HT1080 (cell line): ENCODE measurements at places on chromosomes 6 and 20. TPM values are rescaled to one million over a fixed set of nuclear protein-coding genes. Genes with fewer than 3 reads are reported as not detected.
A peak's percentile ranks its signal among the peaks of the same experiment; 100 is the strongest.

- no peak for DNase-seq
These were observed 155.3 kb upstream of the RREB1 start for GRCh38 chr6:6952484-6952883.

GRCh38 chr6:107321793-107322192, 137.6 kb downstream of the PDSS2 start:
- no peak for DNase-seq

The KIF13A gene
- 23.8 and 26.1 TPM in 2 replicates for total RNA-seq

GRCh38 chr6:164150232-164150631, 735.7 kb downstream of the QKI start:
- DNase-seq = no peak

The ADGRF4 gene
- total RNA-seq = 0.97 and 1.8 TPM in 2 replicates

GRCh38 chr6:154579485-154579884, 69.0 kb upstream of the CNKSR3 start:
- DNase-seq = no peak

The GPX5 gene
- not detected in 2 replicates for total RNA-seq

- no peak for DNase-seq
These were observed 32.3 kb upstream of the CITED2 start for GRCh38 chr6:139406577-139407343.

The SLC17A9 gene
- not detected in 2 replicates for total RNA-seq

- DNase-seq = peak; percentile 20
These were observed 40.7 kb upstream of the TBX18 start for GRCh38 chr6:84805145-84805544.

GRCh38 chr20:51404297-51405060, 138.0 kb downstream of the NFATC2 start:
- DNase-seq = peak; percentile 91

The SKIC2 gene
- total RNA-seq = 31.4 and 39.0 TPM in 2 replicates

DNA sequence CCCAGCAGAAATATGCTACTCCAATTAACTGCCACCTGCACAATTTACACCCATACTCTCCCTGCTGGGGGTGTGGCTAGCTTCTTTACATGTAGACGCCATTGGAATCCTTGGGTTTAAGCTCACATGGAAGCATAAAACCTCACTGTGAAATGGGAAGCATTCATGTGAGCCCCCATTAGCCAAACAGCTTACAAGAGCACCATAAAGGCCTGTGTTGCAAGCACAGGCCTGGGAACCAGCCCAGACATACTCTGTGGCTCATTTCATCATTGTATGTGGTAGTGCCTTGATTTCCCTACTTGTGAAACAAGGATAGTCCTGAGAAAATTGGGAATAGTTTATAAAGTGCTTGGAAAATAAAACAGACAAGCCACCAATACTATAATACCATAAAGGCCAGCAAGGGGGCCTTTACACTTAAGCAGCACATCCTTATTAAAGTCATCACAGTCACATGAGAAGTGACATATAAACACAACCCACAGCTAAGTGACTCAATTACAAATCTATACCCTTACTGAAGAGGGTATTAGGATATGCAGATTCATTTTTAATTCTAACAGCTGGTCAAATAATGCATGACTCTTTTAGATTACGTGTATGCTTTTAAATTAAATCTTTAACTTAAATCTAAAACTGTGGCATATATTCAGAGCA, 6.8 kb downstream of the ADNP start:
- no peak for DNase-seq

- no peak for DNase-seq
These were observed 138.7 kb upstream of the EDN1 start for GRCh38 chr6:12151433-12151820.
